Activated naive CD4-positive, alpha-beta T cell treated with Interleukin-2 at 50 U/mL for 16 hours (primary cell): ENCODE measurements at places on chromosomes 11 and 22.

DNA sequence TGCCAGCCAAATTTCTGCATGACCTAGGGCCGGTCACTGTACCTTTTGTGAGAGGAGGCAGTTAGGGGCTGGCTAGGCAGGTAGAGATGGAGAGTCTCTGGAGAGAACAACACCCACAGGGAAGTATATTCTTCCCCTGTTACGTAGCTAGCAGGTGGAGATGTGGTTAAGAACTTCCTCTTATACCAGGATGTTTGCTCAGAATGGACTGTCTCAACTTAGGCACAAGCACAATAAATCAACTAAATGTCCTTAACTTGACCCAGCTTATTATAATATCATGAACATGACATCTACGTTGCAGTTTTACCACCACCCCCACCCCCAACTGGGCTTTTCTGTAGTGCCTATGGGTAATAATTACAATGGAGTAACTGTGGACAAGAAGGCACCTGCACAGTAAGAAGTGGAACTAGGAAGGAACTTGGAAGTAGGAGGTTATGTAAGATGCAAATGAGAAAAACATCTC is 60.7 kb upstream of the MPEG1 start:
- DNase-seq, result no peak

DNA sequence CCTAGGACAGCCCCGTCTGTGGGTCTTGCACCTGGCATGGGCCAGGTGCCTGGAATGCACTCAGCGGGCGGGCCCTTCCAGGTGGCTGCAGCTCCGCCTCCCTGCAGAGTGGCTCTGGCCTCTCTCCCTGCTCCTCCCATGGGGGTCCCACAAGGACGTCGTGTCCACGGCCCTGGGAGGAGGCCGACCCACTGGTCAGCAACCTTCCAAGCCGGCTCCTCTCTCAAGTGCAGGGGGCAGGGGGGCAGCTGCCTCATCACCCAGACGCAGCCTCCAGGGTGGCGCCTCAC is 41.9 kb downstream of the CERK start:
- DNase-seq, result no peak

DNA sequence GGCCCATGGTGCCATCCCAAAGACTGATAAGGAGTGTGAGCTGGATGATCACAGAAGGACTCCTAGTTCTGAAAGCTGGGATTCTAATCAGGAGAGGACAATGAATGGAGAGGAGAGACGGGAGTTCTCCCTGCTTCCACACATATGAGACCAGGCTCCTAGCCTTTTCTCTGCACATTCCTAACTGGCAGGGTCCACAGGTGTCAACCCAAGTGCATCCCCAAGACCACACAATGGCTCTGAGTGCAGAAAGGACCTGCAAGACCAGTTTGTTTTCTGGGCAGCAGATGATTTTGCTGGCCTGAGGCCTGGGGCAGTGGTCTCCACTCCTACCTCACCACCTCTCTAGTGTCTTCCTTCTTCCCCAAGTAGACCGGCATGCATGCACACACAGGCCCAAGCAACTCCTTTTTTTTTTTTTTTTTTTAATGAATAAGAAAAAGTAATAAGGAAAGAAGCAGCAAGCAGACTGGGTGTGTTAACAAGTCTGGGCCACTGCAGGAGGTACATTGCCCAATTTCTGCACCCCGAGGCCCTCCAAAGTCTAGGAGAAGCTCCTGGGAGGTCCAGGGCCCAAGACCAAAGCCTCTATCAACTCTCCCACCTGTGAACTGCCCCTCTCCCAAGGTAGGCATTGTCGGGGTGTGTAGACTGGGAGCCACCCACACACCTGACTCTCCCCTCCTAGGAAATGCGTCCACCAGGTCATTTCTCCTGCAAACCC is 1.2 kb upstream of the TSKU start:
- DNase-seq, result no peak

GRCh38 chr11:31780078-31780477 is 31.0 kb downstream of the PAX6 start:
- DNase-seq, result no peak

DNA sequence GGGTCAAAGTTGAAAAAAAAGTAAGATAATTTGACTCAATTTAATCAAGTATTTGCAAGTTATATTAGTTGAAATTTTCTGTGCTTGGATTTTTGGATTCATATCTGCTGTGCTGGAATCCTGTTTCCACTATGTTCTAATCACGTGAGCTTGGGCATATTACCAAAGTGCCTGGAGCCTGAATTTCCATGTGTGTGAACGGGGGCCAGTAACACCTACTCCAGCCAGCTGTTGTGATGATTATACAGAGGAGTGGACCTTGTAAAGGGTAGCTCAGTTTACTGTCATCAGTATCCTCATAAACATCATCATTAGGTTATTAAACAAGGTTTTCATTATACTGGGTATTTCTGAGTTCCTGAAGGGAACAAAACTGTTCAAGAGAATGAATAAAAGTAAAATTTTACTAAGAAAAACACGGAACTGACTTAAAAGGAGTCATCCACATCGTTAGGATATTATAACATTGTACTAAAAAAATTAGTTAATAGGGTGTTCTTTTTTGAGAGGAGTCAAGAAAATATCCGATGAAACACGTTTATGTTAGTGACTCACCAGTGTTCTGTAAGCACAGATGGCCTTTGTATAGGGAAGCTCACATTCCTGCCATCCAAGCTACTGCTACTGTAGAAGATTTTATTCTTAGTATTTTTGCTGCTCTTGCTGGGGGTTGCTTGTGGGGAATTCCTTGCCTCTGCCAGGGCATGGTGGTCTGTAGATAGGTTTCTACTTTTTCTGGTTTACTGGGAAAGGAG is 144.1 kb downstream of the ARHGAP42 start:
- DNase-seq, result no peak
